Purkinje cell (primary cell): ENCODE measurements at places on chromosomes 1 and 21. TPM values are rescaled to one million over a fixed set of nuclear protein-coding genes. Genes with fewer than 3 reads are reported as not detected.

HSD3B1 gene
- polyA plus RNA-seq: not detected in 2 replicates

MIXL1 gene
- not detected in 2 replicates for polyA plus RNA-seq

CLDN8 gene
- polyA plus RNA-seq: not detected in 2 replicates

ILDR2 gene
- polyA plus RNA-seq: 10.8 and 14.1 TPM in 2 replicates

MPL gene
- polyA plus RNA-seq: not detected in 2 replicates

DNAJC28 gene
- polyA plus RNA-seq: 16.0 and 21.6 TPM in 2 replicates

VSIG8 gene
- not detected in 2 replicates for polyA plus RNA-seq

TNFAIP8L2 gene
- not detected in 2 replicates for polyA plus RNA-seq

AKT3 gene
- polyA plus RNA-seq: 35.7 and 36.3 TPM in 2 replicates

SLC25A34 gene
- polyA plus RNA-seq: 0.11 and 0.15 TPM in 2 replicates

CXADR gene
- polyA plus RNA-seq: 32.4 and 36.9 TPM in 2 replicates

HCRTR1 gene
- polyA plus RNA-seq: not detected in 2 replicates

TMEM200B gene
- polyA plus RNA-seq: 18.4 and 25.8 TPM in 2 replicates

KRTAP19-3 gene
- polyA plus RNA-seq: not detected in 2 replicates

NTRK1 gene
- polyA plus RNA-seq: not detected in 2 replicates

ENTREP3 gene
- 8.9 and 11.0 TPM in 2 replicates for polyA plus RNA-seq

RAP1GAP gene
- 6.6 and 9.3 TPM in 2 replicates for polyA plus RNA-seq

KIF17 gene
- 1.6 and 8.3 TPM in 2 replicates for polyA plus RNA-seq

CD101 gene
- 4.0 and 4.9 TPM in 2 replicates for polyA plus RNA-seq

KCNT2 gene
- 1.9 and 3.4 TPM in 2 replicates for polyA plus RNA-seq

C21orf58 gene
- 0.22 and 2.3 TPM in 2 replicates for polyA plus RNA-seq

FAM78B gene
- 11.4 and 16.1 TPM in 2 replicates for polyA plus RNA-seq

SMCP gene
- not detected in 2 replicates for polyA plus RNA-seq

IFI44L gene
- 2.9 and 6.7 TPM in 2 replicates for polyA plus RNA-seq

RABIF gene
- 15.4 and 16.3 TPM in 2 replicates for polyA plus RNA-seq

AVPR1B gene
- not detected in 2 replicates for polyA plus RNA-seq

S100A6 gene
- 19.2 and 39.7 TPM in 2 replicates for polyA plus RNA-seq

REN gene
- polyA plus RNA-seq: not detected in 2 replicates

MAN1C1 gene
- polyA plus RNA-seq: 3.5 TPM in 1 of 2 replicates, not detected in the other

SUSD4 gene
- 153 and 160 TPM in 2 replicates for polyA plus RNA-seq

CRABP2 gene
- 0.40 TPM in 1 of 2 replicates, not detected in the other for polyA plus RNA-seq

PPIAL4G gene
- 0.38 TPM in 1 of 2 replicates, not detected in the other for polyA plus RNA-seq

OR6K3 gene
- polyA plus RNA-seq: not detected in 2 replicates

TRIM67 gene
- polyA plus RNA-seq: 0.95 and 1.3 TPM in 2 replicates
